GM12878 (cell line): ENCODE measurements at places on chromosomes 6 and 20. TPM values are rescaled to one million over a fixed set of nuclear protein-coding genes. Genes with fewer than 3 reads are reported as not detected.

DNA sequence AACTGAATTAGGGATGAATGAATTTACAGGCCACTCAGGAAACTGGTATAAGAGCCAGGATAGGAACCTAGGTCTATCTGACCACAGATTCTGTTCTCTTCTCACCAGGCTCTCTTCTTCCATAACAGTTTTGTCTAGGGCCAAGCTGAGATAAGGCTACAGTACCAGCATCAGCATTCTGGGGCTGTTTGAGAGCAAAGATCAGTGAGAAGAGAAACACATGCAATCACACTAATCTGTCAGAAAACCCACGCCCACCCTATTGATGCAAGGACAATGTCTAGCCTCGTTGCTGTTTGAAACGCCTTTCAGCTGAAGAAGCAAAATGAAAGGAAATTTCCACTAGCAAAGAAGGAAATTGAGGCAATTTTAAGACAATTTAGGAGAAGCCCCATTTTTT is 137.7 kb downstream of the LCA5 start:
- no peak overlapping the region for H3K27ac ChIP-seq
- no peaks in the 10 kb centered on the region for H3K36me3 ChIP-seq
- no peaks in the 10 kb centered on the region for H3K4me1 ChIP-seq
- no peaks in the 10 kb centered on the region for H3K27me3 ChIP-seq

GRCh38 chr6:87641065-87641692 is 51.2 kb downstream of the ORC3 start:
- no peak overlapping the region for H3K27ac ChIP-seq
- H3K4me3 ChIP-seq = no peak overlapping the region
- H3K27me3 ChIP-seq = no peaks in the 10 kb centered on the region
- peaks cover 13% of the 10 kb centered on the region for H3K36me3 ChIP-seq
- DNase-seq = no peak
- H3K4me1 ChIP-seq = peaks cover 2% of the 10 kb centered on the region; the same call in 1 of the 2 replicates

DNA sequence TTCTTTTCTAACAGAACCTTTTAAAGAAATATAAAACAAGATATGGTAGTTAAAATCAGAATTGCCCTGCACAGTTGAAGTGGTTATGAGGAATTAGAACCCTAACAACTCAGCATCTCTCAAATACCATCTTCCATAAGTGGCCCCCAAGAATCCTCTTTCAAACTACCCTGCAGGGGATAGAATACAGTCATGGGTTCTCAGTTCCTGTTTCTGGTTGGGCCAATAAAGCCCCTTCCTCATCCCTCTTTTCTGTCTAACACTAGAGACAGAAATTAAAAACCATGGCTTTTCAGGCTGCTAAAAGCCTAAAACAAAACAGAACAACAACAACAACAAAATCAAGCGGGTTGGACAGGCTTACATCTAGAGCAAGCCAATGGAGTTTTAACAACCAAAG is 6.7 kb upstream of the LCA5 start:
- no peaks in the 10 kb centered on the region for H3K36me3 ChIP-seq
- peaks cover 21% of the 10 kb centered on the region for H3K4me1 ChIP-seq
- DNase-seq = no peak
- H3K4me3 ChIP-seq = peak overlapping the region; percentile 28
- H3K27ac ChIP-seq = peak overlapping the region; percentile 75

- H3K4me1 ChIP-seq = no peaks in the 10 kb centered on the region
- DNase-seq = no peak
- no peaks in the 10 kb centered on the region for H3K36me3 ChIP-seq
- H3K27me3 ChIP-seq = no peaks in the 10 kb centered on the region
Measured at GRCh38 chr6:131226459-131227157, 91.3 kb downstream of the AKAP7 start.

DNA sequence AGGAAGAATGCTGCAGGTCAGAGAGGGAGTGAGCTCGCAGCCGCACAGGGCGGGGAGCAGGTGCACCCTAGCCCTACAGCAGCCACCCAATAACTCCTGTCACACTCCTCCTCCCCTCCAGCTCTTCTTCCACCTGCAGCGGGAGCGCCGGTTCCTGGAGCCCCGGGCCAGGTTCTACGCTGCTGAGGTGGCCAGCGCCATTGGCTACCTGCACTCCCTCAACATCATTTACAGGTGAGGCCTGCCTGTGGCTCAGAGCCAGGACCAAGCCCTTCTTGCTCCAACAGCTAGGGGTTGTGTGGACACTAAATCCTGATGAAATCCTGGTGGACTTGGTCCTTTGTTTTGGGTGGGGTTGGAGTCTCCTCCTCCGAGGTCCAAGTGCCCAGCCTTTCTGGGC is 11.7 kb downstream of the SGK2 start:
- no peaks in the 10 kb centered on the region for H3K36me3 ChIP-seq
- no peak overlapping the region for H3K4me3 ChIP-seq
- H3K27me3 ChIP-seq = no peaks in the 10 kb centered on the region
- H3K4me1 ChIP-seq = no peaks in the 10 kb centered on the region

DNA sequence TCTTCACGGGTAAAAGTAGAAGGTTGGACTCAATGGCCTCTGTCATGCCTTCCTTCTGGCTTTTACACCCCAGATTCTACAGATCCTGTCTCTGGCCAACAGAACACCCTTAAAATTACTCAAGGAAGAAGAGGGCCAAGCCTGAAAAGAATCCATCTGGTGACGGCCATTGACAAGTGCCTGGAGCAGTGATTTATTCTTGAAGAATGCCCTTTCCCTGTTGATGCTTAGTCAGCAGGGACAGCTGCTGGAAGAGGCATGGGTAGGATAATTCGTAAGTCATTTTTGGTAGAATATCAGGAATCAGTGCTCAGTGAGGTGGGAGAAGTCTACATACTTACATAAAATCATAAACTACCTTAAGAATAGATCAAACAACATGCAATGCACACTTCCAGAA is 397.9 kb downstream of the SAMD5 start:
- H3K27ac ChIP-seq = no peak overlapping the region
- no peaks in the 10 kb centered on the region for H3K36me3 ChIP-seq
- no peak for DNase-seq
- H3K27me3 ChIP-seq = no peaks in the 10 kb centered on the region
- H3K4me3 ChIP-seq = no peak overlapping the region
- no peaks in the 10 kb centered on the region for H3K4me1 ChIP-seq

GRCh38 chr6:168218785-168219566 is 100.6 kb downstream of the DACT2 start:
- H3K36me3 ChIP-seq = no peaks in the 10 kb centered on the region
- H3K27ac ChIP-seq = no peak overlapping the region
- H3K4me3 ChIP-seq = no peak overlapping the region

DNA sequence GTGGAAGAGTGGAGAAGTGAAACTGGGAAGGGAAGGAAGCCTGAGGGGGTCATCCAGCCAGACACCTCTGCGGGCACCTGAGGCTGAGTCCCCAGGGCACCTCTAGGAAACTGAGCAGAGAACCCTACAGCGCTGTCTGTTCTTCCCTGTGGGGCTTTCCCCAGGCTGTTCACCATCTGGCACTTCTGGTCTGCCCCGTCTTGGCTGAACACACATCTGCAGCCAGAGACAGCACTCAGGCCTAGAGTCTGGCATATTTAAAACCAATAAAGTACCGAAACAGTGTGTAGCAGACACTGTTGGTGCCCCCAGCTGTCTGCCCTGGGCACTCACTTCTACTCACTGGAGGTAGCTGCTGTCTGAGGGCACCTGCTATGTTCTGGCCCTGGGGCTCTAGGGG is 9.4 kb upstream of the ARFGEF2 start:
- no peak overlapping the region for H3K4me3 ChIP-seq
- no peak for DNase-seq
- H3K4me1 ChIP-seq = peaks cover 41% of the 10 kb centered on the region
- no peaks in the 10 kb centered on the region for H3K36me3 ChIP-seq
- H3K27ac ChIP-seq = no peak overlapping the region

- no peak for DNase-seq
- H3K4me1 ChIP-seq = peaks cover 10% of the 10 kb centered on the region
- H3K27me3 ChIP-seq = no peaks in the 10 kb centered on the region
- H3K27ac ChIP-seq = no peak overlapping the region
- H3K36me3 ChIP-seq = no peaks in the 10 kb centered on the region
Measured at GRCh38 chr6:14243597-14243996, 126.0 kb downstream of the CD83 start.

DNA sequence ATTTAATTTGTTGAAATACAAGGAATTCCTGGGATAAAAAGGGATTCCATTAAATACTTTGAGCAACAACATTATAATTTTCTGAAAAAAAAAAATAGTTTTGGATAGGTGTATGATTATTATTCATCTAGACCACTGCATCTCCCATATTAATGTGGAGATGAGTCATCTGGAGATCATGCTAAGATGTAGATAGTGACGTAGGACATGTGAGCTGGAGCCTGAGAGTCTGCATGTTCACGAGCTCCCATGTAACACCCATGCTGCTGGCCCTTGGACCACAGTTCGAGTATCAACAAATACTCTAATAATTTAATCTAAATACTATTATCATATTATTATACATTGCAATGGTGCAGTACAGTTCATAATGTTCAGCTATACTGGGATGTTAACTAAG is 91.6 kb downstream of the EPM2A start:
- H3K27ac ChIP-seq = no peak overlapping the region
- DNase-seq = no peak
- no peaks in the 10 kb centered on the region for H3K27me3 ChIP-seq
- H3K36me3 ChIP-seq = no peaks in the 10 kb centered on the region
- H3K4me3 ChIP-seq = no peak overlapping the region
- no peaks in the 10 kb centered on the region for H3K4me1 ChIP-seq

DNA sequence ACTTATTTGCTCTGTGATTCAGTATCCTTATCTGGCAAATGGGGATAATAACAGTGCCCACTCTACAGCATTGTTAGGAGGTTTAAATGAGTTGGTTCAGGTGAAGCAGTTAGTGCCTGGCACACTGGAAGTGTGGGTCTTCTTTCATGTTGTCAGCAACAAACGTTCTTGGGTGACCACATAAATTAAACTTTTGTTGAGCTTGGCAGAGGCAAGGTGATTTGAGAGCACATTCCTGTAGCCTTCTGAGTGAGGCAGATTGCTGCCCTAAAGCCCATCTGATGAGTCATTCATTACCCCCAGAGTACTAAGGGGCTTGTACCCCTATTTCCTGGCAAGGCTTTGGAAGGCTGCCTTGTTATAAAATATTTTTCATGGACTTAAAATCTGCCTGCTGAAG is 25.8 kb downstream of the SEC23B start:
- no peaks in the 10 kb centered on the region for H3K27me3 ChIP-seq
- no peaks in the 10 kb centered on the region for H3K4me1 ChIP-seq
- no peak for DNase-seq
- no peak overlapping the region for H3K27ac ChIP-seq

DNA sequence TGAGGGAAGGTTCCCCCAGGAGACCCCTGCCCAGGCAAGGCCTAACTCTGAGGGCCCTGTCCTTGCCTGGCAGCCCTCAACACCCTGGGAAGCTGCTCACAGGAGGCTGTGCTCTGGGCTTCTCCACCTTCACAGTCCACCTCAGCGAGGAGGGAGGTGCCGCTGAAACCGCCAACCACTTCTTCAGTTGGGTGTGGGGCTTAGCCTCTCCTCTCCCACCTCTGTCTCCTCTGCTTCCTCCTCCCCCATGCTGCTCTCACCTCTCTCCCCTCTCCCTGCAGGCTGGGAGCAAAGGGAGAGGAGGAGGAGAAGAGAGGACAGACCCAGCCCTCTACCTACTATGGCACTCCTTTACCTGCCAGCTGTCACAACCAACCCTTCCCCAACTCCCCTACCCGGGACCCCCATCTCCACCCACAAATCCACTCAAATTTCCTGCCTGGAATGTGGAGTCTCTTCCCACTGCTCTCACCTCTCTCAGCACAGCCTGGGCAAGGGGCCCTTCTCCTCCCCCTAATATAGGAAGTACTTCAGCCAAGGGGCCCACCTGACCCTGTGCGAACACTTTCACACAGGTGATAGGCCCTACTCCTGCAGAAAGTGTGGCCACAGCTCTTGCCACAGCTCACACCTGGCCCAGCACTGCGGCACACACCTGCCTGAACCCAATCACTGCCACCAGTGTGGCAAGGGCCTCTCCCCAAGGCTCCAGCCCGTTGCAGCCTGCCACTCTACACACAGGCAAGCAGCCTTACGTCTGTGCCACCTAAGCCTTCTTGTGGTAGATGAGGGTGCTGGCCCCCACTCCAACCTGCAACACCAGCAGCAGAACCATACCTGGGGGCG is 7.2 kb downstream of the RING1 start:
- peaks cover 2% of the 10 kb centered on the region for H3K27me3 ChIP-seq
- H3K4me3 ChIP-seq = no peak overlapping the region
- no peaks in the 10 kb centered on the region for H3K36me3 ChIP-seq
- DNase-seq = no peak

- no peaks in the 10 kb centered on the region for H3K36me3 ChIP-seq
- peaks cover 12% of the 10 kb centered on the region for H3K4me1 ChIP-seq
- H3K27me3 ChIP-seq = no peaks in the 10 kb centered on the region
- H3K4me3 ChIP-seq = no peak overlapping the region
- no peak for DNase-seq
Measured at GRCh38 chr6:43089874-43090558, 13.9 kb downstream of the PTK7 start.

Gene FAM209B
- total RNA-seq = 0.44 TPM in 1 of 2 replicates, not detected in the other

Gene FAM229B
- total RNA-seq = 1.6 and 1.7 TPM in 2 replicates

Gene GSTA3
- not detected in 2 replicates for total RNA-seq

Gene CYP39A1
- not detected in 2 replicates for total RNA-seq

Gene MATN4
- total RNA-seq = not detected in 2 replicates

Gene MYB
- total RNA-seq = 21.3 and 22.4 TPM in 2 replicates

Gene ACSS2
- 28.1 and 36.5 TPM in 2 replicates for total RNA-seq

Gene NFKBIE
- total RNA-seq = 53.6 and 57.0 TPM in 2 replicates
